NCI-H69 (cell line): ENCODE measurements at places on chromosomes 12 and 14.
A peak's percentile ranks its signal among the peaks of the same experiment; 100 is the strongest.

DNA sequence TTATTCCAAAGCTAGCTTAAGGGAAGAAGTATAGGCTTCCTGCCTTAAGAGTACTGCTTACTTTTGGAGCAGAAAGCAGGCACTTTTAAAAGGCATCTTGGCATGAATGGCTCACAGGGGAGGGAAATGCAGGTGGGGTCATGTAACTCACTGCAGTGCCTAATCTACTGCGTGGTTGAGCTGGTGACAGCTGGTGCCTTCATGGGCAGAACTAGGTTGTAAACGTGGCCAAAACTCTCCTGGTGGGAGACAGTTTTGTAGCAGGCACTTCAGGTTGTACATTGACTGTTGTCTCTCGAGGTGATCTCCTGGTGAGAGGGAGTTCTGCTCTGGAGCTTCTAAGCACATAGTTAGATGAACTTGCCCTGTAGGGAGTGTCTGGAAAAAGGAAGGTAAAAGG, 962.5 kb downstream of the DIO2 start:
- DNase-seq, result peak; percentile 99

- DNase-seq, result no peak
Measured at GRCh38 chr14:93301821-93302447, 30.9 kb downstream of the BTBD7 start.

GRCh38 chr12:54277823-54278276, 2.1 kb downstream of the CBX5 start:
- DNase-seq, result no peak

DNA sequence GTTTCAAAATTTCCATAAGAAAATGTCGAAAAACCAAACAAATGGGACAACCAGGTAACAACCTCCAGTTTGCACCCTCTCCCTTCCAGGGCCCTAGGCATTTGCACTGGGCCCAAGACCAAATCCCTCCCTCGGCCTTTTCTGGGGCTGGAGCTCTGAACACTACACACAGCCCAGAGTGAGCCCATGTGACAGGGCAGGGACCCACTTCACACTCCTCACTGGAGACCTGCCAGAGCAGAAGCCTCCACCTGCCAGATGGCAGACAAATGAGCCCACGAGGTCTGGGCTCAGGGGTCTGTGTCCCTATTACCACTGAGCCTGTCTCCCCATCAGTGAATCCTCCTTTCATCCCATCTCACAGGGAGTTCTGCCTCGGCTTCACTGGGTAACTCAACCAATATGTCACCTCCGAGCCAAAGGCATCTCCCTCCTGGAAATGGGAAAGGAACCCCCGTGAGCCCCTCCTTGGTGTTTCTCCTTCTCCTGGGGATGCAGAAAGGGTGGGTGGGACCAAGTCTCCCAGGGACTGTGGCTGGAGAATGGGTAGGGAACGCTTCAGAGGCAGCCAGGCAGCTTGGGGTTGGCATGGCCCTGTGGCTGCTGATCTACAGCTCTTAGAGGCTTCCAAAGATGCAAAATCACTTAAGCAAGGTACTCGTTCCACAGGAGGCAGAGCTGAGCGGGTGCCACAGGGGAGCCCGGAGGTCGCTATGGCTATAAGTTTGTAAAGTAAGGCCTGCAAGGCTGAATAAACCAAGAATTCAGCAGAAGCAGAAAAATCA, 10.6 kb downstream of the VWF start:
- no peak for DNase-seq

GRCh38 chr12:113174461-113175384, 10.6 kb downstream of the DDX54 start:
- peak; percentile 59 for DNase-seq

GRCh38 chr12:112238441-112238840, 113.1 kb downstream of the TRAFD1 start:
- no peak for DNase-seq

DNA sequence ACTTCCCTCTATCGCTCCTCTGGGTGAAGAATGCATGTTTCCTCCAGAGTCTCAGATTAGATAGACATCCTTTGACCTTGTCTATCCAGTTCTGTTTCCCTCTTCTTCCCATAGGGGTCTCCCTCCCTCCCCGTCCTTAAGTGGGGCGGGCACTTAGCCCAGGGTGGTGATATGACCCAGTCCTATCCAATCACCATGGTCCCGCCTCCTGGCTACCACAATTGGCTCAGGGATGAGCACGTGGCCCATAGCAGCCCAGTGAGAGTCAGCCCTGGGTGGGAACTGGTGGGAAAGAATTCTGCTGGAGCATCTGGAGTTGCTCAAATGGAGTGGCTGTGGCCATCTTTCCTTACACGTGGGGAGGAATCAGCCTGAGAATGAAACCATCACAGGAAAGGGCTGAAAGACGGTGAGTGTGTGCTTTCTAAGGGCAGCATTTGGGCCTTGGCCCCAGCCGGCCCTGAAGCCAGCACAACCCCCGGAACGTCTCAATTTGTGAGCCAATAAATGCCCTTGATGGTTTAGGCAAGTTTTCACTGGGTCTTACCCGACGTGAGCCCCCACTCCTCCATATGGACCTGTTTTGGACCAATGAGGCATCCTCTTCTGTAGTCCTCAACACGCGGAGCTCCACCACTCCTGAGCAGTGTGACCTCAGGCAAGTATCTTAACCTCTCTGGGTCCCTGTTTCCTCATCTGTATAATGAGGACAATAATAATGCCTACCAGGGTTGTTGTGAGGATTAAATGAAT, 14.4 kb upstream of the MLXIP start:
- peak; percentile 98 for DNase-seq

DNA sequence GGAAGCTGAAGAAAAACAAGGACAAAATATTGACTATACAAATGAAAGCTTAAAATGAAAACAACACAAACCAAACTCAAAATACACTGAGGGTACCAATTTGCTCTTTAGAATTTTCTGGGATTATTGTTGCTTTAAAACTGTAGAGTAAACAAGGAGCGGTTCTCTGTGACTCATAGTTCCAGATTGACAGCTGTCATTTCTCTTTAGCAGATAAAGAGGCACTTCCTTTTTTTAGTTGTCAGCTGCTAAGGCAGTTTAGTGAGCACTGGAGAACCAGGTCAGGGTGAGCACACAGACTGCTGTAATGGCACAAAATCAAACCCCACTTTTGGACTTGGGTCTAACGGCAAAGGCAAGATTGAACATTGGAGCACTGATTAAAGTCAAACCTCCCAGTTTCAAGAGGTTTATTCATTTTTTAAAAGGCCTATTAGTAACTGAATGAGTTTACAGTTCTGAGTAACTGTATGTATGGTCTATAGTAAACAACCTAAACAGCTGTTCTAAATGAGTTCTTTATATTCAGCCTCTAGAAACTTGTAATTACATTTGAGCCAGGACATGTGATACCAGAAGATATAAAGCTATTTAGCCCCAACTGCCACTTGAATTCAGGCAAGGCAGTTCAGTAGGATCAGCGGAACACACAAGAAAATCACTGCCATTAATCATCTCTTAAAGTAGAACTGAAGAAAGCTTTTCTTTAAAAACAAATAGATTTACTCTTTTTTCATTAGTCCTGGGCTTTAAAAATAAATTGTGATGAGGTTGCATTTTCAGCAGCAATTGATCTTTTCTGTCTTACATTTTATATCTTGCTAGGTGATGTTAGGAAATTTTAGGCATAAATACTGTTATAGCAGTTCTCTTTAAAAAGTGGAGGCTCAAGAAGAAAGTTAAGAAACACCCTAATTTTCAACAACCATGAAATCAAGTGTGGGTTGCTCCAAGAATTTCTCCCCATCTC, 71.7 kb upstream of the PRICKLE1 start:
- DNase-seq, result peak; percentile 73

DNA sequence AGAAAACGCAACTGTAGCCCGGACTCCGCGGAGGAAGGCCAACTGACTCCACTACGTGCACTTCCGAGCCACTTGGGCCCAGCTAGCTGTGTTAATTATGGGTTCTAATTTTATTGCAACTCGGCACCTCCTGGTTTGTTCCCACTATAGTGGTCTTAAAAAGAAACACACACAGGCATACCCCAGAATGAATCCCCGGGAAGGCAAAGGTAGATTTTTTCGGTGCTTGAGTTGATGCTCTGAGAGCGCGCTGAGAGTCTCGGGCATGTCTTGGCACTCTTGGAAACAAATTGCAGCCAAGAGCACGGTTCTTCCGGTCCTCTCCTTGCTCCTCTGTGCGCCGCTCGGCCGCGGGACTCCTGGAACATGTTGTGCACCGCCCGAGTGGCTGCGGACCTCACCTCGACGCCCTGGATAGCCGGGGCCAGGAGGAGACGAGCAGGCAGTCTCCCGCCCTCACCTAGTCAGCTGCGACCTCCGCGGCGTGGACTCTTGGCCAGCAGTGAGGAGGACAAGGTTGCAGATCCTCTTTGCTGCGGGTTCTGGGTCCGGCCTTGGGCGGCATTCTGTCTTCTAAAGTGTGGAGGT, 6.8 kb upstream of the PAX9 start:
- no peak for DNase-seq

DNA sequence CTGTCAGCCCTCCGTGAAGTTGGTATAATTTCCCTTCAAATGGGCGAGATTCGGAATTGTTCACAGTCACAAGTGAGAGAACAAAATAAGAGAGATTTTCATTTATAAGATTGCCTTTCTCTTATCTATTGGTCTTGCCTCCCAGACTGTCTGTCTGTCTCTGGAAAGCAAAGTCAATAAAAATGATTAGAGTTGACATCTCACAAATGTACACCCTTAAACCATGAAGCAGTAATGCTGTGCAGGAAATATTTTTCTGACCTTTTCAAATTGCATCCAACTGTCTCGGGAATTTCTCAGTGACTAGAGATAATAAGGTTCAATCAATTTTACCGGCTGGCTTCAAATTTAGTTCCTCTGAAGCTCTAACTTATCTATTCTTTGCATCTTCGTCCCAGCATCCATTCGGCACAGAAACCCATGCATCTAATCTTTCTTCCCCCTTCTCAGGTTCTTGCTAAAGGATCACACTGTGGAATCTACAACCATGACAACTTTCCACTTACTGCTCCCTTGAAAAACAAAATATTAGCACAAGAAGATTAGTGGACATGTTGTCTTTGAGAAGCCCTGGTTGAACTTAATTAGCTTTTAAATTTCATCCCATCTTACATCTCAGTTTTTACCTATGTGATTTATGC, 93.1 kb downstream of the RMST start:
- DNase-seq, result peak; percentile 49

DNA sequence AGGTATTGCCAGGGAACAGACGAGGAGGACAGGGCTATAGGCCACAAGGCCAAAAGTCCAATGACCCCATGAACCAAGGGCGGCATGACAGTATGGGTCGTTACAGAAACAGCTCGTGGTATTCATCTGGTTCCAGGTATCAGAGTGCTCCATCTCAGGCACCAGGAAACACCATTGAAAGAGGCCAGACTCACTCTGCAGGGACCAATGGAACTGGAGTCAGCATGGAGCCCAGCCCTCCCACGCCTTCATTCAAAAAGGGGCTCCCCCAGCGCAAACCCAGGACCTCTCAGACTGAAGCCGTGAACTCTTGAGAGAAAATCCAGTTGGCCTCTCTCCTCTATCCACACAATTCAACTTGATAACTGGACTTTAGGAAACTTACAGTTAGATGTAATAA, 12.9 kb upstream of the KCNH3 start:
- no peak for DNase-seq

- no peak for DNase-seq
Measured at GRCh38 chr14:26992403-26993115, 394.7 kb upstream of the NOVA1 start.

GRCh38 chr14:77645520-77646230, 29.2 kb upstream of the SPTLC2 start:
- DNase-seq, result no peak

DNA sequence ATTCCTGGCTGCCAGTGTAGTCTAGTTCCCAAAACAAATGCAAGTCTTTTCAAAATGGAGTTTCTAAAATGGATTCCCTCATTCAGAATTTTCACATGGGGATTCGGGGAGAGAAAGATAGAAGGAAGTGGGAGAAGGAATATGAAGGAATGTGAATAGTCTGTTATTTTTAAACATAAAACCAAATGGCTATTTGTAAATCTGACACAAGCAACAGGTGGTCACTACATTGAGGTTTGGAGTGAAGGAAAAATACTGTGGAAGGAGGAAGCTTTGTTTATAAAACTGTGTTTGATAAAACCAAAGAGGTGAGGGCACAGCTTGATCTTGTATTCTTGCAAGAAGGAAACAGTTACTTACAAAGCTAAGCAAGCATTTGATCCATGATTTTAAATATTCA, 65.3 kb upstream of the KCNJ8 start:
- no peak for DNase-seq

DNA sequence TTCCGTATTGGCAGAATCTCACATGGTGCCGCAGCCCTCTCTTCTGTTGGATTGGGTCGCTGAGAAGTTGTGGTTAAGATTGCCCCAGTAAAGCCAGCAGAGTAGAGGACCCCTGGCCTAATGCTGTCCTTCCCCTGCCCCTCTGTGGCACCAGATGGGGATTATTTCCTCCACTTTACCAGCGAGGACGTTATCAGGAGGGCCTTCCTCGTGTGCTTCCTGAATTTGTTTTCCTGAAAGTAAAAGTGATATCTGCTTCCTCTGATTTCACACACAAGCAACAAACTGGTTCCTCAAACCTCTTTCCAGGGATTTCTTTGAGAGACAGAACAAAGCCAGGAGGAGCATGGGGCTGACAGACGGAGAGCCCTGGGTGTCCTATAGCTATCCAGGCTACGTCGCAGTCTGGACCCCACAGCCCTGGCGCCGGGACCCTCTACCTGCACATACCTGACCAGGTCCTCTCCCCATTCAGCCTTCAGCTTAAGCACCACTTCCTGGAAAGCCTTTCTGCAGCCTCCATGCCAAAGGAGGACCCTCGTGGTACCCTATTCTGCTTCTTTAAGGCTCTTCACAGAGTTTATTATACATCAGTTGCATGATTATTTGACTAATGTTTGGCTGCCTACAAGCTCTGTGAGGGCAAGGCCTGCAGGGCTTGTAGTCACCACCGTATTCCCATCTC, 314.8 kb upstream of the FKBP4 start:
- DNase-seq, result no peak

- DNase-seq, result peak; percentile 61
Measured at GRCh38 chr12:131894981-131895639, 688 bp downstream of the ULK1 start.

DNA sequence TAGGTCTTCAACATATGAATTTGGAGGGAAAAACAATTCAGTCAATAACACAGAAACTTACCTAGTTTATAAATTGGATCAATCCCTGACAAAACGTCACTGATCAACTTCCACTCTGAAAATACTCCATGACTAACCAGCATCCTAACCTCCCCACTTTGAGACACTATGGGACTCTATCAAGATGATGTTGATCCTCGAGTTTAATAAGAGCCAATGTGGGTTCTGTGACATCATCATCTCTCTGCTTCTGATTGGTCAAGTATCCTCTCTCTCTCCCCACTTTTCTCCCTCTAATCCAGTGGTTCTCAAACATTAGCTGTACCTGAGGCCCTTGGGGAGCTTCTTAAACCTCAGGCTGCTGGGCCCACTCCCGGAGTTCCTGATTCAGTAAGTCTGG, at the start of gene SMCO2:
SMCO2 (plus strand) TSS at position 301 of the 400 bp plus-strand sequence. CDS start 23,896 bp downstream, outside the sequence.
- DNase-seq, result no peak

- peak; percentile 18 for DNase-seq
Measured at GRCh38 chr14:68553311-68553710, 239.6 kb downstream of the ZFP36L1 start.
